ENCODE measurements at places on chromosomes 2 and 18.
A peak's percentile ranks its signal among the peaks of the same experiment; 100 is the strongest.

DNA sequence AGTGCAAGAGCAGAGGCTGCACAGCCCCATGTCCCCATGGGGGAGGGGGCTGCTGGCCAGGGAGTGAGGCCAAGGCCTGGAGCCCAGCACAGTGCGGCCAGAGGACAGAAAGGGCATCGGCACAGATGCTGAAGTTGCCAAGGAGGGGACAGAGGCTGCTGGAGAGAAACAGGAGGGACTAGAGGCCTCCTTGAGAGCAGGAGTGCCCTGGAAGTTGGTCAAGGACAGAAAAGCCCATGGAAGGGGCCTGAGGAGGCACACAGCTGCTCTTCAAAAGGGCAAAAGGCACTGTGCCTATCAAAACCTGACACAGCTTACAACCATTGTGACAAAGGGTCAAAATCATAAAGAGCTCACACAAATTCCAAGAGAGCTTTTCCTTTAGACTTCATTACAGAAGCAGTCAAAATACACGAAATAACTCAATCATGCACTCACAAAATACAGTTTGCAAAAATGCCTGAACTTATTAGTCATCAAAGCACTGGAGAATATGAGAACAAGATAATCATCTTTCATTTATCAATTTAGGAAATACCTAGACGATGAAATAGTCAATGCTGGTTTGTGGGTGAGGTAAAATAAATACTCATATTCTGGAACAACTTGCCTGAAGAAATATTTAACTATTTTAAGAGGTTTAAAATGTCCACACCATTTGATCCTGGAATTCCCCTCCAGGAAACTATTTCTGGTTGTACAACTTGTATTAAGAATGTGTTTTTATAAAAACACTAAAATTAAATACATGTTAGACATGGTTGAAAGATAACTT lies 79.6 kb downstream of the USP40 start:
- no peak for DNase-seq

DNA sequence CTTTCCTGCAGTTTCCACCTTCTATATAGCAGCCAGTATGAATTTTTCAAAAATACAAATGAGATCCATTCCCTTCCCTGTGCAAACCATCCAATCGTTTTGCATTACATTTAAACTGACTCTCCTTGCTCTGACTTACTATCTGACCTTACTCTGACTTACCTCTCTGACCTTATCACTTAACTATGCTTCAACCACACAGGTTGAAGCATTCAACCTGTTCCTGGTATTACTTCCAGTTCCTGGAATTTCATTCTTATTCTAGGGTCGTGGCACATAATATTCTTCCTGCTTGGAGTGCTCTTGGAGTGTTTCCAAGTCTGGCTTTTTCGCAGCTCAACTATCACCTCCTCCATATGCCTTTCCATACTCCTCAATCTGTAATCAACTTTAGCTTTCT lies 850.6 kb upstream of the CHAC2 start:
- DNase-seq, result no peak

- no peak for DNase-seq
Measured at GRCh38 chr2:140759426-140760156, 1371.2 kb downstream of the LRP1B start.

GRCh38 chr2:168705534-168706470 lies 96.6 kb upstream of the NOSTRIN start:
- DNase-seq, result peak; percentile 42

DNA sequence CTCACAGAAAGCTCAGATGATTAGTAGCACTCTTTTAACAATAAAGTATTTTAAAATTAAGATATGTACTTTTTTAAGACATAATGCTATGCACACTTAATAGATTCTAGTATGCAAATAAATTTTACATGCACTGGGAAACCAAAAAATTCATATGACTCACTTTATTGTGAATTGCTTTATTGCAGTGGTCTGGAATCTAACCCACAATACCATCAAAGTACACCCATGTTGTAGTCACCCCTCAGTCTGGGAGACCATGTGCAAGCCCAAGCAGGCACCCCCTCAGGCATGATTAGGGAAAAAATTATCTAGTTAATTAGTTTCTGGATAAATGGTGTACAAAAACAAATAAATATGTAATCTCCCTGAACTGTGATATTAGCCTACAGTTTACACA lies 649.0 kb upstream of the HS6ST1 start:
- no peak for DNase-seq

DNA sequence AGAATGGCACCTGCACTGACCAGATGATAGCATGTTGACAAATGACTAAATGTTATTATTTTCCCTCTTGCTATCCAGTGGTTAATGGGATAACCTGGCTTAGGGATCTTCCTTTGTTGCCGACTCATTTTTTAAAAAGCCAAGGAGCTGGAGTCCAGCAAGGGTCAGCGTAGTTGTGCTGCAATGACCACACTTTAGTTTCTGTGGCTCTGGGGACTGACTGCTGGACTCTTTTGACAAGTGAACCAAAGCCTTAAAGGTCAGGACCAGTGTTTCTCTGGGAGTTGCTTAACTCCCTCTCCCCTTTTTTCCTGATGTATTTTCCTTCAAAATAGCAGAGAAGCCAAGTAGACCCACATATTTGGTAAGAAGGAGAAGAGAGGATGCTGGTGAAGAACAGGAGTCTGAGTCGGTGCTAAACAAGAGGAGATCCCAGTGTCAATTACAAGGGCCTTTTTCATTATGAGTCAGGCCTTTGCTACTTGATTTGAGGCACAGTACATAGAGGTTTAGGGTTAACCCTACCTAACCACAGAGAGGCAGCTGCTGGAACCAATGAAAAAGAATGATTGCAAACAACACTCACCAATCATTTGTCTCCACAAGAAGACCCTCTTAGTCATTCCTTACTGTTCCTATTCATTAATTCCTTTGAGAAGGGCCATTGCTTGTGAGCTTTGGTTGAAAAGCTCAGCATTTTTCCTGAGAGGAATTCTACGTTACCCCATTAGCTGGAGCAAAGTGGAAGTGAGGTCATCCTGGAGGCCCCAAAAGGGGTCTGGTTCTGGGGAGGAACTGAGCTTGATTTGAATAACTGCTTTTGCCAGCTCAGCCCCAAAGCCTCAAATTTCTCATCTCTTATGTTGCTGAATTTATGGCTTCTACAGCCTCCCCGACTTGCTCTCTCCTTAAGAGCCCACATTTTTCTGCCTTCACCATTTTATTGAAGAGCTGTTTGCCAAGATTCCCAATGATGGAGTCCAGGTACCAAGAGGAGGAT lies 137.6 kb upstream of the HNMT start:
- DNase-seq, result no peak

GRCh38 chr2:233271693-233272092 lies 20.2 kb downstream of the ATG16L1 start:
- DNase-seq, result no peak

GRCh38 chr2:191789796-191790195 lies 57.1 kb downstream of the CAVIN2 start:
- DNase-seq, result no peak

- DNase-seq, result no peak
Measured at GRCh38 chr18:42264497-42264896, 309.5 kb downstream of the PIK3C3 start.

- no peak for DNase-seq
Measured at GRCh38 chr2:152055366-152056108, 43.3 kb downstream of the CACNB4 start.

DNA sequence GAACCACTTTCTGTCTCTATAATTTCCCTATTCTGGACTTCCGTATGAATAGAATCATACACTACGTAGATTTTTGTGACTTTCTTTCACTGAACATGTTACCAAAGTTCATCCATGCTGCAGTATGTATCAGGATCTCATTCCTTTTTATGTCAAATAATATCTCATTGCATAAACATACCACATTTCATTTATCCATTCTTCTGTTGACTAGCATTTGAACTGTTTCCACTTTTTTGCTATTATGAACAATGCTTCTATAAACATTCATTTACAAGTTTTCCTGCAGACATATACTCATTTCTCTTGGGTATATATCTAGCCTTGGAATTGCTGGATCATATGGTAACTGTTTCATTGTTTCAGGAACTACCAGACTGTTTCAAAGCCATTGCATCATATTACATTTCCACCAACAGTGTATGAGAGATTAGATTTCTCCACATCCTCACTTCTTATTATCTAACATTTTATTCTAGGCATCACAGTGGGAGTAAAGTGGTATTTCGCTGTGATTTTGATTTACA lies 186.2 kb downstream of the DYM start:
- DNase-seq, result no peak

DNA sequence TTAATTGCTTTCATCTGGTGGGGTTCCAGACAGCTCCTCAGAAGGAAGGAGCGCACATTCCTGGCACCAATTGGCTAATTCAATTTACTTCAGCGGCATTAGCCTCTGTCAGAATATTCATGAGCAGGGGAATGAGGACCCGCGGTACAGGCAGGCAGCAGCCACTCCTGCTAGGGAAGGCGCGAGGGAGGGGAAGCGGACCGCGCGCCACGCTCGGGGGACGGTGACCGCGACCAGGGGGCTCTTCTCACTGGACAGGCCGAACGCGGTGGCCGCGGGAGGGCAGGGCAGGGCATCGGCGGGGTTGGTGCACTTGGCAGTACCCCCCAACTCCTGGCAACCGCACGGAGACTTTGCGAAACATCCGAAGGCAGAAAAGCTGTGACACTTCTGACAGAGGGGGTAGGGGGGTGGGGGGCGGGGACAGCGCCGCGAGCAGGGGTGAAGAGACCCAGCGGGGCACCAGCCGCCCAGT lies at the start of gene CDH20:
Gene CDH20 (plus strand): TSS at position 160 of the 475 bp plus-strand sequence.
- DNase-seq, result no peak

All from NCI-H1694 (cell line).